ENCODE measurements at places on chromosomes 1 and 21. TPM values are rescaled to one million over a fixed set of nuclear protein-coding genes. Genes with fewer than 3 reads are reported as not detected.

GRCh38 chr1:27099587-27100334, 55.2 kb downstream of the SLC9A1 start:
- DNase-seq, result peak; percentile 63

DNA sequence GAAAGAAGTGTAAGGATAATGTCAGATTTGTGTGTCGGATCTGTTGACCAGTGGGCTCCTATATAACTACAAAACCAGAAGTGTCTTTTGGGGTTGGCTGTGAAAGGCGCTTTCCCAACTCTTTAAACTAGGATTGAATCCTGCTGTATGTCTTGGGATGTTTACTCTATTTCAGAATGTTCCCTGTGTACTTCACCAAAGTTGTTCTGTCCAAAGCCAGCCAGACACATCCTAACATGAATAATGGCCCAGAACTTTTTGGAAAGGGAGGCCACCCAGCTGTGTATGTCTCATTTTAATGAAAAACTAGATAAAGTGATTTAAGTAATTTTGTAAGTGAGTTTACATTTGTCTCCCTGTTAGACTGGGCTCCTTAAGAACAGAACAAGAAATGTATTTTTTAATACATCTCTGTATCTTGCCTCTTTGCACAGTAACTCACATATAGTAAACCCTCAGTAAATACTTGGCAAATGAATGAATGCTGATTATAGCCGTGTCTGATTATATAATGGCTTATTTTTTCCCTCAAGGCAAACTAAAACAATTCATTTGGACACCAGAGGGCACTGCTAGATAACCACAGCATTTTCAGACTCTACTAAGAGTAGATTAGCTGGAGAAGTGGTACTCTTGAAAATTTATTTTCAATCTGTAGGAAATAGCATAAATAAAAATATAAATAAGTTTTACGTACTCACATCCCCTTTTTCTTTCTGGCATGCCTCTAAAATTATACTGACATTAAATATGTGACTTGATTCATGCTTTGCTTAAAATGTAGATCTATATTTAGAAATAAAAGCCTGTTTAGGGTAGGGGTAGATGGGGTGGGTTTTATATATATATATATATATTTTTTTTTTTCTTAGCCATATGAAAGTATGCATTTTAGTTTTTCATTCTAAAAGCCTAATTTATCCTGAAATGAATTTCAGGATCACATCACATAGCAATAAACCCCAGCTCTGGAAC, 23.8 kb downstream of the TSEN15 start:
- peak; percentile 72 for DNase-seq

GRCh38 chr1:158716335-158716734, 4.2 kb downstream of the OR6K3 start:
- DNase-seq, result no peak

PROK1 gene
- total RNA-seq, result not detected

DNA sequence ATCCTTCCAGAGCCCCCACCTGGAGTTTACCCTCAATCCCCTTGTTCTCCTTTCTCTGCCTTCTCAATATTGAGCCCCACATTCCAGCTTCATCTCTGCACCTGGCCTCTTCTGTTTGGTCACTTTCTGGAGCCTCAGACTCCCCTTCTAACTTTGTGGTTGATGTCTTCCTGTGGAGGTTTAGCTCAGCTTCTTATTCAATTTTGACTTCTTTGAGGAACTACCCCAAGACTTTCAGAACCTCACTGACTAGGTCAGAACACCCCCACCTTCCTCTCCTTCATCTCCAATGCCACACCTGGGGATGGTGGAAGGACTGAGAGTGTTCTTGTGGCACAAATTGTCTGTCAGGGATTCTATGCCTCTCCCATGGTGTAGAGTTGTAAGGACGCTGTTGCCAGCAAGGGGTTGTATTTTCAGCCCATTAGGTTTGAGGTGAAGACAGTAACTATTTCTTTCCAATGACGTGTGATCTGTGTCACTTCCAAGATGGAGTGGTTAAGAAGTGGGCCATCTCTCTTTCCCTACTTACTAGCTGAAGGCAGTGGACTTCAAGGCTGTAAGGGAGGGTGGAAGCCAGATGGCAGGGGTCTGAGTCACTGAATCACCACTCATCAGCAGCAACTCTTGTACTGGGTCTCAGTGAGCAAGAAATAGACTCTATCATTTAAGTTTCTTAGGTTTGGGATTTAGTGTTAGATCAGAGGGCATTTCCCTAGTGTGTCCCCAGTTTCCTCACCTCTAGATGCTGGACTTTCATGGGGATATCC, 80.6 kb downstream of the PAPPA2 start:
- DNase-seq, result no peak

GRCh38 chr1:83500531-83500930, 498.4 kb downstream of the TTLL7 start:
- DNase-seq, result no peak

Measured in MCF 10A (cell line).